ENCODE measurements at places on chromosomes 3 and 15.
A peak's percentile ranks its signal among the peaks of the same experiment; 100 is the strongest.

DNA sequence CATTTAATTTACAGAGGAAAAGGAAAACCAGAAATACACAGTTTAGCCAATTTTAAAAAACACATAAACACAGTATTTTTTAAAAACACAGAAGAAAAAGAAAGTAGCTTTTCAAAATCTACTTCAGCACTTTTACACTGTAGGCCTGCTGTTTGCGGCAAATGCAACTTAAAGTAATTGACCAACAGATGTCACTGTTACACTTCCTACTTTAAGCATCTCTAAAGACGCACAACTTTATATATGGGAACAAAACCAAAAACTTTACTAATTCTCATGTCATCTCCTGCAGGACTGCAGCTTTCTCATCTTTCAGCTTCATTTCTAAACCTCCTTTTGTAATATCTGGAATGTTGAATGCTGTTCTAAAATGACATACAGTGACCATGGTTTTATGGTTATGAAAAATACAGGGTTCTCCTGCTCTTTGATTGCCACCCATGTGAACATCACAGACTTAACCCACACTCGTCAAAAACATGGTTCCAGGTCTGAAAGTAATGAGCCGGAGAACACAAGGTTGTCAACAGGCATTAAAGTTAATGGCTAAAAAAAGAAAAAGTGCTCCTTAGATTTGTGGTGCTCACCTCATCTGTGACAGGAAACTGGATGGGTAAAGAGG, 107.9 kb downstream of the FMN1 start:
- peak; percentile 25 for DNase-seq

- DNase-seq, result no peak
These were observed 308.1 kb upstream of the CTNNB1 start for GRCh38 chr3:40891186-40891585.

DNA sequence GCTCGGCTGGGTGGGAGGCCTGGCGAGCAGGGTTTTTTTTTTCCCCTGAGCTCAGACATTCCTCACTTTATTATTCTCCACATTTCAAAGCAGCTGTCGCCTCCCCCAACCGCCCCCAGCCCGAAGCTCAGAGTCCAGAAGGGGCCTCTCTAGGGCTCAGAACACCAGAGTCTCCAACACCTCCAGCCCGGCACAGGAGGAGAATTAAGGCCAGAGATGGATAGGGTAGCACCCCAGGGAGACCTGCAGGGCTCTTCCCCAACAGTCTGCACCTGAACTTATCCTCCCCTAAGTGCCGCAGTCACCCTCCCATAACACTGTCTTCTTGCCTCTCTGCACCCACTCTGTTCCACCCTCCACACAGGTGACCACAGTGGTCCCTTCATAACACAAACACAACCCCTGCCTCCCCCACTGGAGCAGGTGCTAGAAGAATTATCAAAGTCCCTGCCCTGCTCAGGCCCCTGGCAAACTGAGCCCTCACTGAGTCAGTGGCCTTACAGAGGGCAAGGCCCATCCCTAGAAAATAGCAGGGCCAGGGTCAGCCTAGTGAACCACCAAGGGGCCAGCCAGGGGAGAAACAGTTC, 14.1 kb downstream of the MYL3 start:
- DNase-seq, result no peak

GRCh38 chr3:67018789-67019526, 20.9 kb downstream of the KBTBD8 start:
- no peak for DNase-seq

DNA sequence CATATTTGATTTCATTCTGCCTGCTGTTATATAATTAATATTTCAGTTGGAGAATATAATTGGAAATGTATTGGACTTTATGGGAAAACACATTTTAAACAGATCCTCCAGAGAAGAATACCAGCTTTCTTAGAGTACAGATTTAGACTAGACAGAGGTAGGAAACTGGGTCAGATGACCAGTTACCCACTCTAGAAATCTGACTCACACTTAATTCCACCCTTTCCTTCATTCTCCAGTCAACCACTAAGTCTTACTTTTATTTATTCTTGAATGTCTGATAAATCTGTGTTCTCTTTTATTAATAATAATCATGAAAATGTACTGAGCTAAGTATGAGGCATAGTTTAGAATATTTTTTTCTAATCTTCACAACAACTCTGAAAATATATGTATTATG, 110.7 kb downstream of the LRRC49 start:
- DNase-seq, result no peak

- DNase-seq, result no peak
These were observed 156.7 kb upstream of the MEF2A start for GRCh38 chr15:99409097-99409473.

GRCh38 chr3:152549263-152549662, 280.5 kb downstream of the MBNL1 start:
- DNase-seq, result no peak

DNA sequence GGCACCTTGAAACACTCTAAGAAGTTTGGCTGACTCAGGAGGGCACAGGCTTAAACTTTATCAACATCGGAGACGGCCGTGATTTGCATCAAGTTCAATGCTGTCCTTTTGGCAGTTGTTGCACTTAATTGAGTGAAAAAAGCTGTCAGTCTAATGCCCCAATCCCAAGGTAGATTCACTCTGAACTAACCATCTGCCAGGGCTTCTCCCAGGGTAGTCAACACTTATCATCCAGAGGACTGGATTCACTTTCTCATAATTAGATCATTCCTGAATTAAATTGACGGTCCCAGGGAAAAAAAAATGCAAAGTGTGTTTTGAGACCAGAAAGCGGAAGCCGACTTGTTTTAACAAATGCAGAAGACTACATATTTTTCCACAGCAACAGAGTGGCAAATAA, 28.5 kb downstream of the RORA start:
- DNase-seq, result no peak

DNA sequence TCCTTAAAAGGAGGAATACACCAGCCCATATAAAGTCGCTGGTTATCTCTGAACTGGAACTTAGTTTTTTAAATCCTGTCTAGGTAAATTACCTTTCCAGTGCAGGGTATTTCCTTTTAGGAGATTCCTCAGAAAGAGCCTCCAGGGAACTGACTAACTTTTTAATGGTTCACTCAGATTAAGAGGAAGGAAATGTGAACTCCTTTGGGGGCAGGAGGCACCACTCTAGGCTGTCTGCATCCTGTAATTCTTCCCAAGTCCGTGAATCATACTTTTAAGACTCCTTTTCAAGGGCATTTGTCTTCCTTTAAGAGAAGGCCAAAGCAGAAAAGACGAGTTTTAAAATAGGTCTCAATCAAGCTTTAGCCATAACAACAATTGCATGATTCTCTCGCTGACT, 871.2 kb upstream of the NR2F2 start:
- DNase-seq, result no peak

DNA sequence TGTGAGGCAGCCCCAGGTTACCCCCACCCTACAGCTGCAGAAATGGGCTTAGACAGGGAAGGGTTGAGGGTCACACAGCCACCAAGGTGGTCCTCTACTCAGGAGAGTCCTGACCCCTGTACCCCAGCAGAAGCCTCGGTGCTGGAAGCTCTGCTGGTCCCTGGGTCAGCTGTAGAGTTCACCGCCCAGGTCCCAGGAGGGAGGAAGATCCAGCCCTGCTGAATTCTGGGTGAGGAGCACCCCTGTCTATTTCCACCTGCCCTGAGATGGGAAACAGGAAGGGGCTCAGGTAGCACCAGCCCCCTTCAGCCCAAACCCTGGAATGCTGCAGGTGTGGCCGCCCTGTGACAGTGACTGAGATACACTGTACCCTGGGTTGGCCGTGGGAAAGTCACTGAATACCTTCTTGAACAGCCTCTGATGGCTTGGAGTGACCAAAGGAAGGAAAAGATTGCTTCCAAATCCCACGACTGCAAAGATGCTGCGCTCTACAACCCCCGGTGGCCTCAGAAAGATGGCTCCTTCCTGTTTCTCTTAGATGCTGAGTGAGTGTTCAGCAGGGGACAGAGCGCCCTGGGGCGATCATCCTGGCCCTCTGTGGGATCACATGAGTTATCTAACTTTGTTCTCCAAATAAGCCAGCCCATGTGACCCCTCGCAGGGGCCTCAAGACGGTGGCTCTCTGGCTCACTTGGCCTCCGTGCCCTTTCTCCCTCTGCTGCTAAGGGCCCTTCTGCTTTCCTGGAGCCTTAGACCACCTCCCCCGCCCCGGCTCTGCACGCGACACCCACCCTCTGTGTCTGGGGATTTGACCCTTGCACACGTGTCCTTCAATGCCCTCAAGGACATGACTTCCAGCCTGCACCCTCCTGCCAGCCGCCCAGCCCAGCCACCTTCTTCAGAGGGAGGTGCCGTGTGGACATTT, 141.9 kb downstream of the NSMCE3 start:
- DNase-seq, result no peak

DNA sequence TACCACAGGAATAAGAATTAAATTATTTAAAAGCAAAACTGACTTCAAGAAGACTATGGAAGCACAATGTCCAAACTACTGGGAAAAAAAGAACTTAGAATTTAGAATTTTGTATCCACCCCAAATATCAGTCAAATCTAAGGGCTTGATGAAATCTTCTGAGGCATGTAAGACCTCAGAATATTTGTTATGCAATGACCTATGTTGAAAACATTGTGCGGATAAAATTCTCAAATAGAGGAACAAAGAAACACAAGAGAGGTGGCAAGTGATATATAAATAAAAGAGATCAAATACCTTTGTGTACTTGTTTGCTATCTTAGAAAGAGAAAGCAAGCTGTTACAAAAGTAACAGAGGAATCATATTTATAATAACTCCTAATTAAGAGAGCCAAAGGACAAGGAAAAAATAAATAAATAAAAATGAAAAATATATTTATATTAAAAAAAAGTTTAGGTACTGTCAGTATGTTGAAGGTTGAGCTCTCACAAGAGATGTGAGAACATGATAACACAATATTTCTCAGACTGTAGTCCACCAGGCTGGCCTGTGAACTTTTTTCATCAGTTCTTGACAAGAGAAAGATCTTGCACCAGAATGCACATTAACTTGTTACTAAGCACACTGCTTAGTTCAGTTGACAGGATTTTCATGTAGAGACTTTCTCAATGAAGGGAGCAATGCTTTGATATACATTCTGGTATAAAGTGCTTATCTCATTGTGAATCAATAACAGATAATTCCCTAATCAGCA, 50.0 kb downstream of the CPA3 start:
- DNase-seq, result no peak

- DNase-seq, result no peak
These were observed 544.7 kb upstream of the ROBO2 start for GRCh38 chr3:76495216-76495615.

DNA sequence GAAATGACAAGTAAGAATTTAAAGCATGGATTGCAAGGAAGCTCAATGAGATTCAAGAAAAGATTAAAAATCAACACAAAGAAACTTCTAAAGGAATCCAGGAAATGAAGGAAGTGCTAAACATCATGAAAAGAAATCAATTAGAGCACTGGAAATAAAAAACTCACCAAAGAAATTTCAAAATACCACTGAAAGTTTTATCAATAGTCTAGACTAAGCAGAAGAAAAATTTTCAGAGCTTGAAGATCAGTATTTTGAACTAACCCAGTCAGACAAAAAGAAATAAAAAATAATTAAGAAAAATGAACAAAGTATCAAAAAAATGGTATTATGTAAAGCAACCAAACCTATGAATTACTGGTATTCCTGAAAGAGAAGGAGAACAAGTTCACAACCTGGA, 60.6 kb downstream of the FAM227B start:
- no peak for DNase-seq

- DNase-seq, result no peak
These were observed 9.0 kb downstream of the RORA start for GRCh38 chr15:61220125-61220524.

GRCh38 chr3:65210026-65210814, 522.4 kb upstream of the ADAMTS9 start:
- DNase-seq, result peak; percentile 3

DNA sequence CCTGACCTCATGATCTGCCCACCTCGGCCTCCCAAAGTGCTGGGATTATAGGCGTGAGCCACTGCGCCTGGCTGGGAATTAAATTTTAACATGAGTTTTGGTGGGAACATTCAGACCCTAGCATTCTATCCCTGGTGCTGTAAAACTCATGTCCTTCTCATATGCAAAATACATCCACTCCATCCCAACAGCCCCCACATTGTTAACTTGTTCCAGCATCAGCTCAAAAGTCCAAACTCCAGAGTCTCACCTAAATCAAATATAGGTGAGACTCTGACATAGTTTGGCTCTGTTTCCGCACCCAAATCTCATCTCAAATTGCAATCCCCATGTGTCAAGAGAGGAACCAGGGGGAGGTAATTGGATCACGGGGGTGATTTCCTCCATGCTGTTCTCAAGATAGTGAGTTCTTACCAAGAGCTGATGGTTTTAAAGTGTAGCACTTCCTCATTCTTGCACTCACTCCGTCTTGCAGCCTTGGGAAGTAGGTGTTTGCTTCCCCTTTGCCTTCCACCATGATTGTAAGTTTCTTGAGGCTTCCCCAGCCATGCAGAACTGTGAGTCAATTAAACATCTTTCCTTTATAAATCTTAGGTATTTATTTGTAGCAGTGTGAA, 96.2 kb upstream of the PLCL2 start:
- DNase-seq, result no peak

DNA sequence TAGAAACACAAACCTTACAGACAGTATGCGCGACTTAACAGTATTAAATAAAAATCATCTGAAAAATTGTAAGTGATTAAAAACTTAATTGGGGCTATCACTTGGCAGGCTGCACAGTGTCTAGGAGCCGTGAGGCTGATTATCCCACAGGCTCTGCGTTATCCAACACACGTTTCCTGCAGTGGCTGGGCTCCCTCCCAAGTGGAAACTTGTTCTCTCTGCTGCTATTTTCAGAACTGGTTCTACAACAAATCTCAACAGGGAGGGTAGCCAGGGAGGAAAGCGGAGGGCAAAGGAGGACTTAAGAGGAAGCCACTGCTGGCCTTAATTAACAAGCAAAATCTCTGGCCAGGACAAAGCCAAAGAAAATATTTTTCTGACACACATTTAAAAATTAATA, 555.2 kb downstream of the MAGI1 start:
- peak; percentile 43 for DNase-seq

- no peak for DNase-seq
These were observed 20.1 kb upstream of the MCF2L2 start for GRCh38 chr3:183448369-183449128.

DNA sequence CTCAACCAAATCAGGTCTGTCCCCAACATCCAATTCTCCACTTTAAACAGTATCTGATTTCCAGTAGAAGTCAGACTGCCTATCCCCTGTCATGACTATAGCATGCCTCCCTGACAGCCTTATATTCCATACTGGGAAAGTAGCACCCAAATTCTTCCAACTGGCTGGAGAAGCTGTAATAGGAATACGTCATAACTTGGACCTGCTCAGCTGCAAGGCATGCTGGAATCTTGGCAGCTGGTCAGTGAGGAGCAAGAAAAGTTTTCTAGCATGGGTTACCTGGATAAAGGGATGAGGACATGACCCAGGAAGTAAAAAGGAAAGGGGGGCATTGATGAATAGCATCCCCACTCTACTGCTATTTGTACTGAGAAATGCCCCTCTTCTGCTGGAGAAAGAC, 8.9 kb downstream of the SEMA5B start:
- DNase-seq, result no peak

All from NCI-H1105 treated with DMSO at 0.1 percent for 48 hours (cell line).